ENCODE measurements at places on chromosomes 5 and 9. TPM values are rescaled to one million over a fixed set of nuclear protein-coding genes. Genes with fewer than 3 reads are reported as not detected.
A peak's percentile ranks its signal among the peaks of the same experiment; 100 is the strongest.

Gene NKD2
- total RNA-seq = 1.9 TPM

GRCh38 chr5:175162036-175162435 lies 281.9 kb downstream of the DRD1 start:
- H3K27ac ChIP-seq = no peak overlapping the region
- H3K4me3 ChIP-seq = no peak overlapping the region
- H3K4me1 ChIP-seq = no peaks in the 10 kb centered on the region
- no peak for DNase-seq
- H3K36me3 ChIP-seq = no peaks in the 10 kb centered on the region

Gene SMIM33
- 1.2 TPM for total RNA-seq

Gene MYOZ3
- not detected for total RNA-seq

Gene CAVIN4
- not detected for total RNA-seq

DNA sequence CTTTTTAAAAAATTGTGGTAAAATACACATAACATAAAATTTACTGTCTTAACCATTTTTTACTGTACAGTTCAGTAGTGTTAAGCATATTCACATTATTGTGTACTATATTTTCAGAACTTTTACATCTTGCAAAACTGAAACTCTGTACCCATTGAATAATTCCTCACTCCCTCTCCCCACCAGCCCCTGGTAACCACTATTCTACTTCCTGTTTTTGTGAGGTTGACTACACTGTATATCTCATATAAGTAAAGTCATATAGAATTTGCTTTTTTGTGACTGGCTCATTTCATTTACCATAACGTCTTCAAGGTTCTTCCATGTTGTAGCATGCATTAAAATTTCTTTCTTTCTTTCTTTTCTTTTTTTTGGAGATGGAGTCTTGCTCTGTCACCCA lies 87.0 kb downstream of the LNPEP start:
- peaks cover 63% of the 10 kb centered on the region for H3K36me3 ChIP-seq
- no peaks in the 10 kb centered on the region for H3K4me1 ChIP-seq
- no peak for DNase-seq
- no peak overlapping the region for H3K4me3 ChIP-seq

Gene ENHO
- not detected for total RNA-seq

- no peaks in the 10 kb centered on the region for H3K27me3 ChIP-seq
- H3K4me1 ChIP-seq = no peaks in the 10 kb centered on the region
- no peak overlapping the region for H3K4me3 ChIP-seq
Observed at GRCh38 chr5:100828071-100828897, 74.8 kb downstream of the ST8SIA4 start.

- no peaks in the 10 kb centered on the region for H3K27me3 ChIP-seq
- no peak overlapping the region for H3K27ac ChIP-seq
- no peak for DNase-seq
- no peaks in the 10 kb centered on the region for H3K4me1 ChIP-seq
Observed at GRCh38 chr5:129622531-129622930, 125.4 kb upstream of the MINAR2 start.

DNA sequence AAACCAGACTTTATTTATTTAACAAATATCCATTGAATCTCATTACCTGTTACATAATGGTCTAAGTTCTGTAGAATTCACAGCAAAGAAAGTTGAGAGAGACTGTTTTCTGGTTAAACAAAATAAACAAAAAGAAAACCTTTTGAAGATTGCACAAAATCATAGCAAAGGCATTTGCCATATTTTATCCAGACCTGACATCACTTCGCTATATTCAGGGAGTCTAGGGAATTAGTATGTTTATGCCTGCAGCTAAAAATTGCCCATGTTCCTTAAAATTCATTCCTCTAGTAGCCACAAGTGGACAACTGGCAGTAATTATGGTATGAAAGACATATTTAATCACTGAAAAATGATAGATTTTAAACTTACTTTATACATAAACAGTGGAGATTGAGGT lies 577.0 kb upstream of the DAB2 start:
- no peak overlapping the region for H3K27ac ChIP-seq
- no peaks in the 10 kb centered on the region for H3K36me3 ChIP-seq
- no peaks in the 10 kb centered on the region for H3K27me3 ChIP-seq

- peak overlapping the region; percentile 99 for H3K4me3 ChIP-seq
- H3K4me1 ChIP-seq = no peaks in the 10 kb centered on the region
- no peak for DNase-seq
- peak overlapping the region; percentile 85 for H3K27ac ChIP-seq
- H3K36me3 ChIP-seq = no peaks in the 10 kb centered on the region
Observed at GRCh38 chr9:75889977-75890471, 449 bp upstream of the PCSK5 start.

DNA sequence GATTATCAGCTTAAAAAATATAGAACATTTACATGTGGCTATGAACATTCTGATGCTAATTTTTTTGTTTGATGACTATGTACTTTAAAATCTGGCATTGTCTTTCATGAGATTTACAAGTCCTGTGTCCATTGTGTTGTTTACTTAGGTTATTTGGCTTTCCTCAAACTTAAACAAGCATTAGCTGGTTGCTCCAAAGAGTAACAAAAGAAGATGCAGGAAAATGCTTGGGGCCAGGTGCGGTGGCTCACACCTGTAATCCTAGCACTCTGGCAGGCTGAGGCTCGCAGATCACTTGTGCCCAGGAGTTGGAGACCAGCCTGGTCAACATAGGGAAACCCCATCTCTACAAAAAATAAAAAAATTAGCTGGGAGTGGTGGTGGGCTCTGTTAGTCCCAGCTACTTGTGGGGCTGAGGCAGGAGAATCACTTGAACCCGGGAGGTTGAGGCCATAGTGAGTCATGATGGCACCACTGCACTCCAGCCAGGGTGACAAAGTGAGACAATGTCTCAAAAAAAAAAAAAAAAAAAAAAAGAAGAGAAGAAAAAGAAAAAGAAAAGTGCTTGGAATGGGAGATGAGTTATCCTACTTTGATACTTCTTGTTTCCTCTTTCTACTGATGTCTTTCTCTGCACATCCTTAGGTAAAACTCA lies 39.7 kb downstream of the PAM start:
- H3K4me3 ChIP-seq = no peak overlapping the region
- H3K36me3 ChIP-seq = no peaks in the 10 kb centered on the region
- H3K27ac ChIP-seq = no peak overlapping the region
- DNase-seq = no peak

GRCh38 chr5:54270326-54270725 lies 40.0 kb downstream of the ARL15 start:
- no peaks in the 10 kb centered on the region for H3K27me3 ChIP-seq
- DNase-seq = no peak
- H3K27ac ChIP-seq = no peak overlapping the region
- H3K4me3 ChIP-seq = no peak overlapping the region

Gene OSTF1
- total RNA-seq = 21.6 TPM

Gene IFNA2
- total RNA-seq = not detected

GRCh38 chr5:159257629-159258283 lies 5.3 kb upstream of the UBLCP1 start:
- no peak for DNase-seq
- H3K4me1 ChIP-seq = no peaks in the 10 kb centered on the region
- no peaks in the 10 kb centered on the region for H3K36me3 ChIP-seq
- H3K27ac ChIP-seq = no peak overlapping the region
- no peak overlapping the region for H3K4me3 ChIP-seq

- H3K4me3 ChIP-seq = no peak overlapping the region
- no peaks in the 10 kb centered on the region for H3K36me3 ChIP-seq
- no peaks in the 10 kb centered on the region for H3K27me3 ChIP-seq
- no peak for DNase-seq
Observed at GRCh38 chr5:158840193-158840592, 259.5 kb downstream of the EBF1 start.

GRCh38 chr9:113350937-113351336 lies 1.6 kb downstream of the BSPRY start:
- peak; percentile 26 for DNase-seq
- no peaks in the 10 kb centered on the region for H3K27me3 ChIP-seq
- no peaks in the 10 kb centered on the region for H3K4me1 ChIP-seq
- H3K27ac ChIP-seq = no peak overlapping the region
- H3K4me3 ChIP-seq = no peak overlapping the region
- no peaks in the 10 kb centered on the region for H3K36me3 ChIP-seq

DNA sequence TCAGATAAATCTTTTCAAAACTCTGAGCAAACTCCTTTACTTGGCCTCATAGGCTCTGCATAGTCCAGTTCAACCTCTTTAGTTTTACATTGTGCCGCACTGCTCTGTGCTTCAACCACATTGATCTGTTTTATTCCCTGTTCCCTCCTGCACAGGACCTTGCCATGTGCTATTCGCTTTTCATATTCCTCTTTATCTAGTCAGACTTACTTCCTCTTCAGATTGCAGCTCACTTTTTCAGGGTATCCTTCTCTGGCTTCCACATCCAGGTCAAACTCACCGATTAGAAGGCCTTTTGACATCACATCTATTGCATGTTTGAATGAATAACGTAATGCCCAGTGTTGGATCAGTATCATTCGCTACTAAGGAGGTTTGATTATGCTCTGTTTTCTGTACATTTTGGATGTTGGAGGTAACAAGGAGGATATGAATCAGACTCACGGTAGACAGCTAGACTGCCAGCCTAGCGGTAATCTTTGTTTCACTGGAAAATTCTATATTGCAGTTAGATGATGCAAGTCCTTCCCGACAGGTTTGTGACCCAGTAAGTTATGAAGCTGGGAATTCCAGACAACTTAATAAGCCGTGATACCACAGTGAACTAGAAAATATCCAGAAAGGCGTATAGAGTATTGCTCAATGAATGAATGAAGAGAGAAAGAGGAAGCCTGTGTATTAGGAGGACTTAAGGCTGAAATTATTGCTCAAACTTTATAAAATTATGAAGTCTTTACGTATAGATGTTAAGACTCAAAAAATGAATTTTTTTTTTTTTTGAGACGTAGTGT lies 65.7 kb downstream of the IQGAP2 start:
- no peak overlapping the region for H3K27ac ChIP-seq
- H3K4me1 ChIP-seq = no peaks in the 10 kb centered on the region
- no peaks in the 10 kb centered on the region for H3K36me3 ChIP-seq
- no peaks in the 10 kb centered on the region for H3K27me3 ChIP-seq
- H3K4me3 ChIP-seq = no peak overlapping the region

DNA sequence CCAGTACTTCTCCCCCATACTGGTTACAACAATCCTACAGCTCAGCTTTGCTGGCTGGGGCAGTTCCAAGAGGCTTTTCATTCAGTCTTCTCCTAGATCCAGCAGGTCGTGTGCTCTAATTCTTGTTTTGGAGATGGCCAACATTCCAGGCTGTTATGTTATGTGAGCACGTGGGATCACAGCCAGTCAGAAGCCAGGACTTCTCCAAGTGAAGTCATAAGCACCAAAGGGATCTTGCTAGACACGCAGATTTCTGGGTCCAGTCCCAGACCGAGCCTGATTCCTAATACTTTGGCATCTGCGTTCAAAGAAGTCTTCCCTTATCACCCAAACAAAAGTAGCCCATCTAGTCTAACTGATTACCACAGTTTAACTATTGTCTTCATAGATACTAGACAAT lies 1.4 kb upstream of the LARP1 start:
- H3K4me1 ChIP-seq = peaks cover 18% of the 10 kb centered on the region
- no peak for DNase-seq
- peak overlapping the region; percentile 91 for H3K27ac ChIP-seq
- no peak overlapping the region for H3K4me3 ChIP-seq
- H3K36me3 ChIP-seq = no peaks in the 10 kb centered on the region
- H3K27me3 ChIP-seq = no peaks in the 10 kb centered on the region

Gene XRCC4
- total RNA-seq = 8.3 TPM

GRCh38 chr9:18385696-18386490 lies 88.1 kb upstream of the ADAMTSL1 start:
- H3K27me3 ChIP-seq = no peaks in the 10 kb centered on the region
- no peak overlapping the region for H3K4me3 ChIP-seq
- DNase-seq = no peak
- no peaks in the 10 kb centered on the region for H3K36me3 ChIP-seq
- H3K4me1 ChIP-seq = no peaks in the 10 kb centered on the region

Gene PIP5K1B
- total RNA-seq = 60.1 TPM

Gene SOX30
- total RNA-seq = not detected

DNA sequence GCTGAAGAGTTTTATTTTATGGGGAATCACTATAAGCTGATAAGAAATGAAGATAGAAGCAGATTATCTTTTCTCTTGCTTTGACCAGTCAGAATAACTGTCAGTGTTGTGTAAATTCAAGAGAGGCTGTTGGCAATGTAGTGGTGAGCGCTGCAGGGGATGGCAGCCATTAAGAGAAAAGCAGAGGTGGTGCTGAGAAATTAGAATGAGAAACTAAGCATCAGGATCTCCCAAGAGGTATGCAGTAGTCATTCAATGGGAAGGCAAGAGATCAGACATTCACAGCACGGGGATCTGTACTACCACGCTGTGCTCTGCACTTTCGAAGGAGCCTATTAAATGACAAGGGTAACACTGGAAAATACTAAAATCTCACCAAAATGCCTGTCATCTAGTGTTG lies 768.5 kb upstream of the ACO1 start:
- H3K27ac ChIP-seq = no peak overlapping the region
- H3K4me1 ChIP-seq = no peaks in the 10 kb centered on the region
- DNase-seq = no peak
- no peaks in the 10 kb centered on the region for H3K27me3 ChIP-seq
- H3K4me3 ChIP-seq = no peak overlapping the region

GRCh38 chr5:112691758-112692157 lies 45.9 kb upstream of the APC start:
- H3K4me1 ChIP-seq = no peaks in the 10 kb centered on the region
- DNase-seq = no peak
- no peaks in the 10 kb centered on the region for H3K36me3 ChIP-seq
- H3K27me3 ChIP-seq = no peaks in the 10 kb centered on the region

GRCh38 chr5:149724130-149724840 lies 5.8 kb upstream of the PPARGC1B start:
- no peak for DNase-seq
- no peaks in the 10 kb centered on the region for H3K36me3 ChIP-seq
- no peak overlapping the region for H3K4me3 ChIP-seq
- peak overlapping the region; percentile 7 for H3K27ac ChIP-seq
- H3K4me1 ChIP-seq = peaks cover 7% of the 10 kb centered on the region
- H3K27me3 ChIP-seq = no peaks in the 10 kb centered on the region

DNA sequence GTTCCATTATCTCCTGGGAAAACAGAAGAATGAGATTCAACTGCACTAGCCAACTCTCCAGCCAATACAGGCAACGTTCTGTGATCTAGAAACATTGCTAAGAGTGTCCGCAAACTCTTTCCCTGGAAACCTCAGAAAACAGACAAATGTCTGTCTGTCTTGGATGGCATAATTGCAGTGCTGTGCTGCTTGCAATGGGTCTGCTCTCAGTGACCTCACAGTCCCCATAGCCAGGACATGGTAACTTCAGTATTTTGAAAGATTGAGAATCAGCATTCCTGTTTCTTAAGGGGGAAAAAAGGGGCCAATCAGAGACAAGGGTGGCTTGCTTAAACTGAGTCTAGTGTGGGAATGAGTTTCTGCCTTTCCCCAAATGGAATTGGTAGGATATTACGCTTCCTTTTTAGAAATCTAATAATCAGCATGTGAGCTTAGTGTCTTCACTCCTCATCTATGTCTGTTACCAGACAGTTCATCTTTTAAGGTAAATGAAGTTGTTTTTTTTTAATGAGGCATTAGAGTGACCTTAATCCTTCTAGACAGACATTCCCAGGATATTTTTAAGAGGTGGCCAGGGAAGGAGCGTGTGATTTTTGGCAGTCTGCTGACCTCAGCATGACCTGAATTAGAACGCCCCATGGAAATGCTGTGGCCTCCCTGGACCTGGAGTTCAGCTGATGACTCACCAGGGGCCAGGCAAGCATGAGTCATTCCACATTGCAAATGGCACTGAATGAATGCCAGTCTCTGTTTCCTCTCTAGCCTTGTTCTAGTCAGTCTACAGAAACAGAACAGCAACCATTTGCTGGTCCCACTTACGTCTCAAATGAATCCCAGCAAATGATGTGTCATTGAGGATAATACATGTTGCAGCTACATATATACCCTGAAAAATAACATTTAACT lies 210.2 kb upstream of the ACTBL2 start:
- H3K4me3 ChIP-seq = no peak overlapping the region
- H3K27ac ChIP-seq = no peak overlapping the region
- no peaks in the 10 kb centered on the region for H3K4me1 ChIP-seq
- DNase-seq = peak; percentile 71
- H3K36me3 ChIP-seq = no peaks in the 10 kb centered on the region

Measured in Peyer's patch (tissue), 4 donors.